NCI-H1048 (cell line): ENCODE measurements at places on chromosomes 12 and 14.

- no peak for DNase-seq
Observed at GRCh38 chr14:101357038-101357437, 204.3 kb upstream of the DIO3 start.

- DNase-seq: no peak
Observed at GRCh38 chr12:5154091-5154490, 110.4 kb downstream of the KCNA5 start.

GRCh38 chr12:15469356-15469755 is 147.0 kb downstream of the PTPRO start:
- no peak for DNase-seq

GRCh38 chr14:105440992-105441391 is 21.4 kb downstream of the MTA1 start:
- no peak for DNase-seq

GRCh38 chr14:100305324-100306100 is 732 bp downstream of the SLC25A29 start:
- no peak for DNase-seq

GRCh38 chr12:85690146-85690545 is 146.1 kb downstream of the RASSF9 start:
- no peak for DNase-seq

DNA sequence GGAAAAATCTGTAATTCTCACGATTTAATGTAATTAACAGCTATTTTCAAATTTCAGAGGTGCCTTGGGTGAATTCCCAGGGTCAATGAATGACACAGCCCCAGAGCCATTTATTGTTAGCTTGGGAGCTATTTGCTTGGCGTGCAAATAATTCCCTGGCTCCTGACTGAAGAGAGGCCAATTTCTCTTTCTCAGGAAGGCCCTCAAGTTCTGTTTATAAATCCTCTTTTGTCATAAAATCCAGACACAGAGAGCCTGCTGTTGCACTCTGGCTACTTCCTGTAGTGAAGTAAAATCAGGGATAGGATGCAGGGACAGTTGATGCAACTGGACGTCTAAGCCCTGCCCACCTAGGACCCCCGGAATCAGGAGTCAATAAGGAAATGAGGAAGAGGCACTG is 154.3 kb downstream of the TMX1 start:
- DNase-seq: no peak

- DNase-seq: no peak
Observed at GRCh38 chr12:23767834-23768233, 181.6 kb downstream of the SOX5 start.

DNA sequence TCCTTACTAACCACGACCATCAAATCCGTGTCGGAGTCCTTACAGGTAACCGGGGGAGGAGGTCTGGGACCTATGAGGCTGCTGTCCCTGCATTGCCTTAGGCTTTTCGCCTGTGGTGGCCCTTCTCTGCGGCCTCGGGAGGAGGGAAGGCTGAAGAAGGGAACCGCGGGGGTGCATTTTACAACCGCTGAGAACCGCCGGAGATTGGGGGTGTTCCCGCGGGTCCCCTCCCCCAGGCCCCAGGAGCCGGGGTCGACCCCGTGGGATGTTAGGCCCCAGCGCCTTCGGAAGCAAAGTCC is 549 bp downstream of the GPHN start:
- no peak for DNase-seq

DNA sequence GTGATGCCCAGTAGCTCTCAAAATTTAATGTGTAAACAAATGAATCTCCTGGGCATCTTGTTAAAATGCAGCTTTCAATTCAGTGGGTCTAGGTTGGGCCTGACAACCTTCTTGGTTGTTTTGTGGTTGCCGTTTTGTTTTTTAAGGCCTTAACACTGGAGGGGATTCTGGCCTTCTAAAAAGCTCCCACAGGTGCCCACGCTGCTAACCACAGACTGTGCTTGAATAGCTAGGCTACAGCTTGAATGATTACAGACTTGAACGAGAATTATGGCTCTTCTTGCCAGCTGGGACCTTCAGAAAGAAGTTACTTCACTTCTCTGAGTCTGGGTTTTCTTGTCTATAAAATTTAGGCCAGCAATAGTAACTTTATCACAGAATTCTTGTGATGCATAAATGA is 1.3 kb upstream of the FLVCR2 start:
- DNase-seq: no peak

DNA sequence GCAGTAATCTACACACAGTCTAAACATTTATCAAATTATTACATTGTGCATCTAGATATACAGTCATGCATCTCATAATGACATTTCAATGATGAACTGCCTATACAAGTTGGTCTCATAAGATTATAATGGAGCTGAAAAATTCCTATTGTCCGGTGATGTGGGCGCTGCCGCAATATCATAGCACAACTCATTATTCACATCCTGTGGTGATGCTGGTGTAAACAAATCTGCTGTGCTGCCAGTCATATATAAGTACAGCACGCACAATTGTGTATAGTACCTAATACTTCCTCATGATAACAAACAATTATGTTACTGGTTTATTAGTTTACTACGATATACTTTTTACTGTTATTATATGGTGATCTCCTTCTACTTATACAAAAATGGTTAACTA is 768.8 kb upstream of the NOVA1 start:
- no peak for DNase-seq

DNA sequence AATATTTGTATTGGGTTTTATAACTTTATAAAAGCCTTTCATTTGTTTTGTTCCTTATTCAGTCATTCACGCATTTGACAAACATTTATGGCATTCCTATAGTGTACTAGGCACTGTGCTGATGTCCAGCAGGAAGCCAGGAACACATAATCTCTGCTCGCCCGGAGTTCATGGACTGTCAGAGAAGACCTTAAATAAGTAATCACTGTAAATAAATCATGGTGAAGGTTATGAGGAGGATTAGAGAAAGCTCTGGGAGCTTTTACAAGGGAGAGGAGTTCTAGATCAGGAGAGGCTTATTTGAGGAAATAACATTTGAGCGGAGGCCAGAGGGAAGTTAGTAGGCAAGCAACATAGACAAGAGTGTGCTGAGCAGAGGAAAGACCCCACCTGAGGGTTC is 1.4 kb upstream of the RDH11 start:
- no peak for DNase-seq

DNA sequence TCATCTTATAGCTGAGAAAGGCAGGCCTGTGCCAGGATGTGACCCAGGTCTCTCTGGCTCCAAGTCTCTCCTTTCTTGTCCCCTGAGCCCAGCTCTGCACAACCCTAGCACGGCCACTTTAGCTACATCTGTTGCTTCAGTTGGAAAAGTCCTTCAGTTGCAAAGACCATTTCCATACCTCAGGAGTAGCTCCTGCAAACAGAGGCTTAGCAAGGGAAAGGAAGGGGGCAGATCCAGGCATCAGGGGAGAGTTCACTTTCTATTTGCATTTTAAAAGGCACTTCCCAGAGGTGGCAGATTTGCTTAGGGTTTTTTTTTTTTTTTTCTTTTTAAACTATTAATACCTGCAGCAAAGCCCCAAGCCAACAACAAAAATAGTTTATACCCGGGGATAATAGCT is 3.0 kb upstream of the PITPNM2 start:
- DNase-seq: no peak

DNA sequence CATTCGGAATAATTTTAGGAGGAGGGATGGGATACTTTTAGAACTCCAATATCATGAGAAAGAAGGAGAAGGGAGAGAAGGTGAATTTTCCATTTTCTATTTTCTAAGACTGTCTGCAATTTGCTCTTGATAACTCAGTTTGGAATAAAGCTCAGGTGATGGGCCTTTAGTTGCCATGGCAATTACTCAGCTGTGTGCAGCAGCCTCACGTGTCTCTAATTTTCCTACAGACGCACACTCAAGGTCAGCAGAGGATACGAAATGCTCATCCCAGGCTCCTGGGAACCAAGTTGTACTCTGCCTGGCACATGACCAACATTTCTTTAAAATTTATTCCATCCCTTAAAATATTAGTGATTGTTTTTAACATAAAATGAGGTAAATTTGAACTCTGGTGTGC is 76.7 kb downstream of the TTC8 start:
- DNase-seq: no peak

GRCh38 chr12:52845946-52846345 is 2.8 kb downstream of the KRT78 start:
- no peak for DNase-seq

DNA sequence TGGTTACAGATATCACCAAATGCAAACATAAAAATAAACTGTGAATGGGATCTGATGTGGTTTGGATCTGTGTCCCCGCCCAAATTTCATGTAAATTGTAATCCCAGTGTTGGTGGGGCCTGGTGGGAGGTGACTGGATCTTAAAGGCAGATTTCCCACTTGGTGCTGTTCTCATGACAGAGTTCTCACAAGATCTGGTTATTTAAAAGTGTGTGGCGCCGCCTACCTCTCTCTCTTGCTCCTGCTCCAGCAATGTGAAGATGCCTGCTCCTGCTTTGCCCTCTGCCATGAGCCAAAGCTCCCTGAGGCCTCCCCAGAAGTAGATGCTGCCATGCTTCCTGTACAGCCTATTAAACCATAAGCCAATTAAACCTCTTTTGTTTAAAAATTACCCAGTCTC is 47.8 kb downstream of the SLC25A21 start:
- no peak for DNase-seq

DNA sequence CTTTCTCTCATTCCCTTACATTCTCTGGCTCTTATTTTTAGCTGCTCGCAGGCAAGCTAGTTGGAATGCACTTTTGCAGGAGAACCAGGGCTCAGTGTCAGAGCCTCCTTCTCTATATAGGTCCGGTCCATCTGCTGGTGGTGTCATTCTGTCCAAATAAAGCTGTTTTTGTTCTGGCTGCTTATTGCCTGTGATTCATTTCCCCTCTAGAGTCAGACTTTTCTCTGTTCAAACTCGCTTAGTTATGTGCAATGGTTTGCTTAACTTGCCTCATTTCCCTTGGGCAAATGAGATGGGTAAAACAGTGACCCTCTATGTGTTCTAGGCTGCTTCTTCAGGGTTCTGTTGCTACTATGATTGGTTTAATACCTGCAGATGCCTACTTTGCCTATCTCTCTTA is 2.9 kb downstream of the SMARCD1 start:
- no peak for DNase-seq
